ENCODE measurements at places on chromosomes 13 and 19.

DNA sequence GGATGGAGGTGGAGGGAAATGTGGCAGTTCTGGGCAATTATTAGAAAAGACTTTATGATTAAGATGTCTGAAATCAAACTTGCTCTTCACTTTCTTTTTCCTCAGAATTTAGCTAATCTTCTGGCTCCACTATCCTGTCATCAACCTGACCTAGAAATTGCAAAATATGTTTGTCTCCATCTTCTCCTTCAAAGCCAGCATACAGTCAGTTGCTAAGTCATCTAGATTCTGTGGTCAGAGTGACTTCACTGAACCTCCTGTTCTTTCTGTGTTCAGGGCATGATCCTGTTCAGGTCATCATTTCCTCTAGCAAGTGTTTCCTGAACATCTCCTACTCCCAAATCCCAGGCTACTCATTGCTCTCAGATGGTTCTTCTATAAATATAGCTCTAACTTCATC, 10.8 kb upstream of the CCNA1 start:
- no peak for DNase-seq

- DNase-seq, result no peak
Measured at GRCh38 chr13:40352802-40353562, 313.5 kb downstream of the FOXO1 start.

- DNase-seq, result no peak
Measured at GRCh38 chr13:32938314-32938713, 77.9 kb upstream of the KL start.

- no peak for DNase-seq
Measured at GRCh38 chr19:18951721-18952281, 10.8 kb upstream of the HOMER3 start.

DNA sequence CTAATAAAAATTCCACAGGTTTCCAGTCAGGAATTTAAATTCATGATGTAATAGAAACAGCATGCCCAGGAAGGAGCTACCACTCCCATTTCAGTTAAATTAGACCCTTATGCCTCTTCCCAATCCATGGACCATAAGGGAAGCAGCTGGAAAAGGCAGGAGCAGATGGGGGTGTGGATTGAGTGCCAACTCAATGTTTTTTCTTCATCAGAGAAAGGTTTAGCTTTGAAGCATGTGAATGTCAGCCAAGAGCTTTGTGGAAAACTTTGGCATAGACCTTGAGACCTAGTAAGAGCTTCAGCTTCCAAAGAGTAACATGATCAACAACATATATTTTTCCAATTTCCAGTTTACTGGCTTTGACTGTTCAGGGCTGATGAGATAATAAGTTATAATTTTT, 2139.9 kb downstream of the PCDH9 start:
- DNase-seq, result no peak

GRCh38 chr19:29667387-29667783, 2.1 kb downstream of the PLEKHF1 start:
- no peak for DNase-seq

- DNase-seq, result no peak
Measured at GRCh38 chr13:36160297-36160696, 29.1 kb upstream of the DCLK1 start.

DNA sequence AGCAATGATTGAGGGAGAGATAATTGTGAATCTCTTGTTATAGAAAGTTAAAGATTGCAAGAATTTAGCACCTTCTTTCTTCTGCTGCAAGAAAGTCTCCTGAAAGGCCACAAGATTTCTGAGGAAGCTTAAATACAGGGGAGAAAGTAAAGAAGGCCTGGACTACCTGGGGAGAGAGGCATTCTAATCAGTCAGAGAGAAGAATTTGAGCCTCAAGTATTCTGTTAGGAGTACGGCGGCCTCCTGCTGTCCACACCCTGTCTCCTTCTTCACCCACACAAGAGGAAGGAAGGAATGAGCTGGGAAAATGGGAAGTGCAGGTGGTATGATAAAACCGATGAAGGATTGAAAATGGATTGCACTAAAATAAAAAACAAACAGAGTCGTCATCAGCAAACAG, 474.7 kb downstream of the DIAPH3 start:
- DNase-seq, result no peak

DNA sequence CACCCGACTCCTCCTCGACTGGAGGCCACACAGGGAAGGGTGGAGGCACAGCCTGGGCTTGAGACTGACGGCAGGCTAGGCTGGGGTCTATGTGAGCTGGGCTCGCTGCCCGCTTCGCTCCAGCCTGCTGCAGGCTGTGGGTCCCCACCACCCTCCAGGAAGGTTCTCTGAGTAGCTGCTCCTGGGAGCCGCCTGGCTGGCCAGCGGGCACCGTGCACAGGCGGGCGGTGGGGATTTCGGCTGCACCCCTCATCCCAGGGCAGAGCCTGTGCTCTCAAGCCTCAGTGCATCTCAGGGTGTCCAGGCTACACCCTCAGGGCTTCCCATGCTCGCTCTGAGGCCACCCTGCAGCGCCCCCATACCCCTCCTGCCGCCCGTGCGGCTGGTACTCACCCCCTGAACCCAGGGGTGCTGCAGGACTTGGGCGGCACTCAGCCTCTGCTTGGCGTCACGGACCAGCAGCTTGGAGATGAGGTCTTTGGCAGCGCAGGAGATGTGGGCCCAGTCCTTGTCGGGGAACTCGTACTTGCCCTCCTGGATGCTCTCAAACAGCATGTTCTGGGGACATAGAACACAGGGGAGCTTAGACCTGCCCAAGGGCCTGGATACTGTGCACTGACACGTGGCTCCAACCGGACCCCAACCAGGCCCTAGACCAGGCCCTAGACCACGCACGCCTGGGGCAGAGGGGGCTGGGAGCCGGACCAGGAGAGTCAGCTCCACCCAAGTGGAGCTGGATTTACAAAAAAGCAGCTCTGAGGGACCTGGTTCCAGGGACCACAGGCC, 10.2 kb downstream of the MKNK2 start:
- no peak for DNase-seq

- no peak for DNase-seq
Measured at GRCh38 chr13:40468227-40468838, 198.1 kb downstream of the FOXO1 start.

DNA sequence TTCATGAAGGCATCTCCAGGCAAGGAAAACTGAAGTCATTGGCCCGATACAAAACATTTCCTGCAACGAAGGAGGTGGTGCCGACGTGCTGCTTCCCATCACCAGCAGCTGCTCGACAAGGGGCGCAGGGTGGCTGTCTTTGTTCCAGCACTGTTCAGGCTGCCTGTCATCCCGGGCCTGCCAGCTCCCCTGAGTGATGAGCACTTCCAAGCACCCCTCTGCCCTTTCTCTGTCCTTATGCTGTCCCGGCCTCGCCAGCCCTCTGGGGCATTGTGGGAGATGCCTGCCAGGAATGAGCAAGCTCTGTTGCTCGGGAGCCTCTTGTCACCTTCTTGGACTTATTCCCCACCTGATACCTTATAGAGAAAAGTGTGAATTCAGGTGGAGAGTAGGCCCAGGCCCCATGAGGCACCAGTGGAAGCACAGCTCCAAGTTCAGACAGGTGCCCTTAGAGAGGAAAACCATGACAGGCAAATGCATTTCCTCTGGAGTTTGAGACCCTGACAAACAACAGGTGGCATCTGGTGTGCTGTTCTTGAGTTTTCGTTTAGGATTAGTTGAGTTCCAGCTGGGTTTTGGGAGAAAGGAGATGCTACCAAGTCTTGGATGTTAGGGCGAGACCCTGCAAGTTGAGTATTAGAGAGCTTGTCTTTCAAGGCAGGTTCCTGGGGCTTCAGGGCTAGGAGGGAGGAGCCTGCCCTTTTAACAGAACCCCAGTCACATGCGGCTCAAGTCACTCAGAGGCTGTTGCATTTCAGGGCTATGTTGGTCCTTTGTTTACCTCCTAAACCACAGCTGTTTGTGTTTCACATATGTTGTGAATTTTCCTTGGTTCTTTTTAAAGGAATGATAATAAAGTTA, 21.4 kb downstream of the BBC3 start:
- no peak for DNase-seq

- DNase-seq, result no peak
Measured at GRCh38 chr19:49831592-49831991, 13.5 kb downstream of the MED25 start.

DNA sequence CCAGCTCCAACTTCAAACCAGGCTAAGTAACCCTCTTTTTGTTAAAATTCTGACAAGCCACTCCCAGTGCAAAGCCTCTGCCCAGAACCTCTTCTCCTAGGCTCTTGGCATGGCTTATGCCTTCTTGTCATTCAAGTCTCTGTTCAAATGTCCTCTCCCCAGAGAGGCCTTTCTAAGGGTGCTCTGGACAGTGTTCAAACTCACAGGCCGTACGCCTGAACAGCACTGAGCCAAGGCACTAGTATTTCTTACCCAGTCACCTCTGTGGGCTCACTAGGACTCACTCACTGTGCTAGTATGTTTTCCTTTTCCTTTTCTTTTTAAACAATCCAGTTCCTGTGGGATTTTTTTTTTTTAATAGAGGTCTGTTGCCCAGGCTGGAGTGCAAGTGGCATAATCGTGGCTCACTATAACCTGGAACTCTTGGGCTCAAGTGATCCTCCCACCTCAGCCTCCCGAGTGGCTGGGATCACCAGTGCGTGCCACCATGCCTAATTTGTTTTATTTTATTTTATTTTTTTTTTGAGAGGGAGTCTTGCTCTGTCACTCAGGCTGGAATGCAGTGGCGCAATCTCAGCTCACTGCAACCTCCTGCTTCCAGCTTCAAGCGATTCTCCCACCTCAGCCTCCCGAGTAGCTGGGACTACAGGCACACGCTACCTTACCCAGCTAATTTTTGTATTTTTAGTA, 2.3 kb upstream of the ASF1B start:
- no peak for DNase-seq

DNA sequence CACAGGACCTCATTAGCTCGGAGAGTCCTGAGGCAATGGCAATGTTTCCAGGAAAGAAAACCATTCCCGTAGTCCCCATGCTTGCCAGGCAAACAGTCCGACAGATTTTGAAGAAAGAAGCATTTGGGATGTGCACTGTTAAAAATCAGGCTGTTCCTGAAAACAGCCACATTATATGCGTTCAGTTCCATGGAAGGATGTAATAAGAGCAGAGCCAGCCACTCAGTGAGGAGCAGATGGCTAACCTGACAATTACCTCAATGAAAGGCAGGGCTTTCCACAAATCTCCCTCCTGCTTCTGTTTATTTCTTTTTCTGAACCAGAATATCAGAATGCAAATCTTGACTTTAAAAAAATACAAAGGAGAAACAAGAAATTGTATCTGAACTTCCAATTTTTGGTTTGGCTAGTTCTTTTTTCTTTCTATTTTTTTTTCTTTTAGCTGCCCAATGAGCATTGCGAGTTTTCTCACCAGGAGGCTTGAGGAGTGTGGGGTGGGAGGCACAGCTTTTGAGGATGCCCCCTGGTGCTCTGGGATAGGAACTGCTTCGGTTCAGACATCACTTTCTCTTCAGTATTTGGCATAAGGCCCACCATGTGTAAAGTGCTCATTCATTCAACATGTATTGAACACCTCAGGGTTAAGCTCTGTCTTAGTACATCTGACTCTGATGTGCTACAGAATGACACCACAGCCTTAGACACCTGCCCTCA, 124.2 kb downstream of the TBC1D4 start:
- DNase-seq, result peak; percentile 27

DNA sequence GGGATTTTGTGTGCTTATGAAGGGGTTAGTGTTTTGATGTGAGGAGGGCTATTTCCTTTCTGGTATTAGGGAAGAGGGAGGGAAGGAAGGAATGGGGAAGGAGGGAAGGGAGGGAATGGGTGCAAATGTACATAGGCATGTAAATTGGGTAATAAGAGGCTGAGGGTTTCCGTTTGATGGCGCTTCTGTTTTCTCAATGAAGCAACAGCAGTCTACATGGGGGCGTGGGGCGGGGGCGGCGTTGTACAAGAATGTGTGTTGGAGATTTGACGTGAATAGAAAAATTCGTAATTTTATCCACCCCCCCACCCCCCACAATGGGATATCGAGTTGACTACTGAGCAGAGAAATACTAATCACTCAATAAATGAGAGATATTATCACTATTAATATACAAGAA, 52.5 kb downstream of the PDS5B start:
- no peak for DNase-seq

- DNase-seq, result no peak
Measured at GRCh38 chr13:105159841-105160240, 1375.6 kb downstream of the EFNB2 start.

DNA sequence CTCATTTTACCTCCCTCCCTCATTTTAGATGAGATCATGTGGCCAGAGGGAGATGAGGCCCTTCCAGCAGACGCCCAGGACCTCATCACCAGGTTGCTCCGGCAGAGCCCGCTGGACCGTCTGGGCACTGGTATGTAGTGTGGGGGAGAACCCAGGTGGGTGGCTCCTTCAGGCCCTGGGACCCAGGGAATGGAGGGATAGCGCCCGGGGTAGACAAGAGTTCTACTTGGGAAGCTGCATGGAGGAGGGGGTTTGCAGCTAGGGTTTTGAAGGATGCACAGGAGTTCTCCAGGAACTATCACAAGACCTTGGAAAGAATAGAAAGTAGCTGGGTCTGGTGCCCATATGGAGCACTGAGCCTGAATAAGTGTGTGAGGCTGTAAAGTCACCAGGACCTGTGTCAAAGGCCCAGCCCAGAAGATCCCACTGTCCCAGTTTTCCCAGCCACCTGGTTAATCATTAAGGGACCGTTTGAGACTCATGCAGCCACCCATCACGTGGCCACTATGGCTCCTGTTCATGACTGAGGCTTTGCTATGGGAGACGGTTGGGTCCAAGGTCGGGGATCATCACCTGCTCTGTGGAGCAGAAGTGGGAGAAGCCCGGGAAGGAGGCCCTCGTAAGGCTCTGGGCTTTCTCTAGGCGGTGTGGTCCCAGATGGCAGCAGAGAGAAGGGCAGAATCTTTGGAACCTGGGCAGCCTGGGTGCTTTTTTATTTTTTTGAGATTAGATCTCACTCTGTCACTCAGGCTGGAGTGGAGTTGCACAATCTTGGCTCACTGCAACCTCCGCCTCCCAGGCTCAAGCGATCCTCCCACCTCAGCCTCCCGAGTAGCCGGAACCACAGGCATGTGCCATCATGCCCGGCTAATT, 17.0 kb upstream of the PIK3R2 start:
- DNase-seq, result no peak

GRCh38 chr13:46624353-46624752, 71.4 kb downstream of the LRCH1 start:
- DNase-seq, result no peak

- no peak for DNase-seq
Measured at GRCh38 chr13:51999510-51999911, 11.7 kb downstream of the ATP7B start.

DNA sequence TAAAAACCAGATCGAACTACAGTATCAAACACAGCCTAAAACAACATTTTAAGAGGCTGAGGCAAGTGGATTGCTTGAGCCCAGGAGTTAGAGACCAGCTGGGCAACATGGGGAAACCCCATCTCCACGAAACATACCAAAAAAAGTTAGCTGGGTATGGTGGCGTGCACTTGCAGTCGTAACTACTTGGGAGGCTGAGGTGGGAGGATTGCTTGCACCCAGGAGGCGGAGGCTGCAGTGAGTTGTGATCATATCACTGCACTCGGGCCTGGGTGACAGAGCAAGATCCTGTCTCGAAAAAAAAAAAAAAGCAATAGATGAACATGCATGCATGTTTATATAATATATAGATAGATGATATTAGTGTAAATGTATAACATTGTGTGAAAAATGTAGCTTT, 5.2 kb upstream of the MRPS31 start:
- no peak for DNase-seq

All from activated CD4-positive, alpha-beta T cell treated with anti-CD3 and anti-CD28 coated beads for 1 hour (primary cell).